Cardiac fibroblast (primary cell): ENCODE measurements at places on chromosomes 16 and 17.
A peak's percentile ranks its signal among the peaks of the same experiment; 100 is the strongest.

GRCh38 chr16:82149536-82149935 is 20.5 kb downstream of the MPHOSPH6 start:
- DNase-seq: no peak

- DNase-seq: peak; percentile 37
These were observed 25.2 kb downstream of the CNGB1 start for GRCh38 chr16:57945740-57946138.

DNA sequence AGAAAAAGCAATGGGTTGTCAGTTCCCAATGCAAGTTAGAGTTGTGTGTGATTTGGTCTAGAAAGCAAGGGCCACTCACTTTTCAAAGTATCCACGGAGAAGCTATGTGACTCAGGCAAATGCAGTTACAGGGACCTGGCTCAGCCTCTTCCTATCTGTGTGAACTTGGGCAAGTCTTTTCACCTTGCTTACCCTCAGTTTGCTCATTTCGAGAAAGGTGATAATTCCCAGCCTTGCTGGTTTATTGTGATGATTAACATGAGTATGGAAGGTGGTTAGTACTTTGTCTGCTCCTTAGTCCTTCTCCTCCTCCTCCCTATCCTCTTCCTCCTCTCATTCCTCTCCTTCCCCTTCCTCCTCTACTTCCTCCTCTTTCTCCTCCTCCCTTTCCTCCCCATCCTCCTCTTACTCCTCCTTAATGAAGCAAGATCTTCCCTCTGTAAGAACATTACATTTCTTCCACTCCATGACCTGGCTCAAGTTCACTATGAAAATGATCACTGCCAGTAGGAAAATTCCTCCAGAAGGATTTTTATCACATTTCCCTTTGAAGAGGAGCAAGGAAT is 204.0 kb downstream of the GRIN2A start:
- no peak for DNase-seq

DNA sequence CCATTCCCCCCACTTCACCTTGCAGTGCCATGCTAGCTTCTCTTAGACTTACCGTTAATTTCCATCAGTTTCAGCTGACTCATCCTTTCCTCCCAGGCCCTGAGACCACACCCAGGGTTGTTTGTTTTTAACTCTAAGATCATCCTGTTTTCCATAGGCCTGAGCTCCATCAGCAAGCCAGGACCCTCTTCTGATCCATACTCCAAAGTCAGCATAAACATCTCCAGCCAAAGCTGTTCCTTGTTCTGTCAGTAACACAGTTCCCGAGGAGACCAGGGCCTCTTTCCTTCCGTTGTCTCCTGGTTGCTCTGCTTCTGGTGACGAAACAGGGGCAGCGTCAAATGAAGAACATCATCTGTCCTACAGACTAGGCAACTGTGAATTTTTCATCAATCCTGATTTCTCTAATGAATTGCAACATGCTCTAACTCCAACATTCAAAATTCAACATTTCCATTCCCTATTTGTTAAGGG is 83.8 kb upstream of the HNF1B start:
- DNase-seq: peak; percentile 36
